ENCODE measurements at places on chromosomes 3 and 15.

- no peak for DNase-seq
Measured at GRCh38 chr15:28103831-28104230, 4.7 kb upstream of the OCA2 start.

DNA sequence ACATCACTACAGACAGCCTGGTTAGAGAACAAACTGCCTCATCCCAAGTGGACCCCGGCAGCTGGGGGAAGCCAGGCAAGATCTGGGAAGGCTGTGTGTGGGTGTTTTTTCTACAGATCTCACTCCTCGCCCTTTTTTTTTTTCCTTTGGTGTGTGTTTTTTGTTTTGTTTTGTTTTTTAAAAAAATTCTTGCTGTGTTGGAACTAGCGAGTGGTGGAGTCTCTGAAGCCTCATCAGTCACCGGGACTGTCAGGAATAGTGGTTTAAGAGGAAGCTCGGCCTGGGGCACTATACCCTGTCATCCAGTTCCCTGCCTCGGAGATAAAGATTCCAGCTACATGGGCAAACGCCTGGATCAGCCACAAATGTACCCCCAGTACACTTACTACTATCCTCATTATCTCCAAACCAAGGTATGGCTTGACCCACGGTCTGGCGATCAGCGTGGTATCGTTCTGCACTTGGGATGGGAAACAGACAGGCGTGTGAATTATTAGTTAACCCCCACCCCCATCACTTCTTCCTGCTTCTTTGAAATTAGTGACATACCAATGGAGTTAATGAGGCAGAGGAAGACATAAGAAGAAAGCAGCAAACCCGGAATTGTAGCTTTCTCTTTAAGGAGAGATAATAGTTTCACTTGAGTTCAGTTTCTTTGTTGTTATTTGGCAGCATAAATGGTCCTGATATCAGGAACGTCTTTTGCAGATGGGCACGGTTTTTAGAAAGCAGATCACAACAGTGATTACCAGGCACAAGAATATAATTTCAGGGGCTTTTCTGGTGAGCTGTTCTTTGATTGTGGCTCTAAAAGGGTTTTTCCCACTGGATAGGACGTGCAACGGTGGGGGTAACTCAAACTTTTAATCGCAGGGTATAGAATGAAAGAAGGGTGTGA, 722 bp downstream of the RBMS3 start:
- DNase-seq, result no peak

GRCh38 chr3:122092460-122093165, 37.5 kb downstream of the CD86 start:
- peak; percentile 66 for DNase-seq

GRCh38 chr3:173945170-173945569, 547.6 kb downstream of the NLGN1 start:
- DNase-seq, result no peak

DNA sequence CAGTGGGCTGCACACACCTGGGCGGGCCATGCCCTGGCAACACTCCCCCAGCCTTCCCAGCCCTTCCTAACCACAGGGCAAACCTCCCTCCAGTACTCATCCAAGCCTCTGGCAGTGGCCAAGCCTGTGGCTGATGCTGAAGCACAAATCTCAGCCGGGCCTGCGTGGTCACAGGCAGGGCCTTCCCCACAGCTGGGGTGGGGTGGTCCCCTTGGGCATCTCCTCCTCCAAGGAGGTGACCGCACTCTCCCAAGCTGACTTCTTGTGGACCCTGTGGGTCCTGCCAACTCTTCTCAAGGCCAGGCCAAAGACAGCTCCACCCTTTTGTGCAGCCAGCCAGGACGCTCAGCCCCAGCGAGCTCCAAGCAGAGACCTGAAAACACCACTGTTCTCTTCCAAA, 21.4 kb downstream of the GRAMD2A start:
- DNase-seq, result no peak

- DNase-seq, result no peak
Measured at GRCh38 chr3:64290864-64291263, 65.6 kb upstream of the PRICKLE2 start.

- DNase-seq, result no peak
Measured at GRCh38 chr3:71309342-71309741, 274.2 kb downstream of the FOXP1 start.

GRCh38 chr3:108297647-108298046, 1.3 kb downstream of the HHLA2 start:
- no peak for DNase-seq

DNA sequence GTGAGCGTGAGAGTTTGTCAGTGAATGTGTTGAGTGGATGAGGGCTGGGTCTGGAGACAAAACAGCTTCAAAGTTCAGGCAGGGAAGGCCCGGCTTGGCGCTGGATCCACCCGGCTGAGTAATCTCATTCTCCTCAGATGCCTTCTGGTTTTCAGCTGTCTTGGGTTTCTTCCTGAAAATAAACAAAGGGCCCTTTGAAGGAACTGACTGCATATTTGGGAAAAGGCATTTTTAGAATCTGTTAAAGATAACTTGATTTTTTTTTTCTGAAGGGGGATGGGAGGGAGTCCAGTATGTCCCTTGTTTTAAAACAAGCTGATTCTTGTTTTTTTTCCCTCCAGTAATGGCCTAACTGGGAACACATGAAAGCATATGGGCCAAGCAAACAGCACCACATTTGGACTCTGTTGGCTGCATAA, 86.4 kb downstream of the TIGIT start:
- no peak for DNase-seq

GRCh38 chr3:140093742-140094141, 158.8 kb downstream of the CLSTN2 start:
- no peak for DNase-seq

- no peak for DNase-seq
Measured at GRCh38 chr15:65051266-65051665, 6.1 kb downstream of the SLC51B start.

- DNase-seq, result no peak
Measured at GRCh38 chr3:71039332-71039731, 544.2 kb downstream of the FOXP1 start.

DNA sequence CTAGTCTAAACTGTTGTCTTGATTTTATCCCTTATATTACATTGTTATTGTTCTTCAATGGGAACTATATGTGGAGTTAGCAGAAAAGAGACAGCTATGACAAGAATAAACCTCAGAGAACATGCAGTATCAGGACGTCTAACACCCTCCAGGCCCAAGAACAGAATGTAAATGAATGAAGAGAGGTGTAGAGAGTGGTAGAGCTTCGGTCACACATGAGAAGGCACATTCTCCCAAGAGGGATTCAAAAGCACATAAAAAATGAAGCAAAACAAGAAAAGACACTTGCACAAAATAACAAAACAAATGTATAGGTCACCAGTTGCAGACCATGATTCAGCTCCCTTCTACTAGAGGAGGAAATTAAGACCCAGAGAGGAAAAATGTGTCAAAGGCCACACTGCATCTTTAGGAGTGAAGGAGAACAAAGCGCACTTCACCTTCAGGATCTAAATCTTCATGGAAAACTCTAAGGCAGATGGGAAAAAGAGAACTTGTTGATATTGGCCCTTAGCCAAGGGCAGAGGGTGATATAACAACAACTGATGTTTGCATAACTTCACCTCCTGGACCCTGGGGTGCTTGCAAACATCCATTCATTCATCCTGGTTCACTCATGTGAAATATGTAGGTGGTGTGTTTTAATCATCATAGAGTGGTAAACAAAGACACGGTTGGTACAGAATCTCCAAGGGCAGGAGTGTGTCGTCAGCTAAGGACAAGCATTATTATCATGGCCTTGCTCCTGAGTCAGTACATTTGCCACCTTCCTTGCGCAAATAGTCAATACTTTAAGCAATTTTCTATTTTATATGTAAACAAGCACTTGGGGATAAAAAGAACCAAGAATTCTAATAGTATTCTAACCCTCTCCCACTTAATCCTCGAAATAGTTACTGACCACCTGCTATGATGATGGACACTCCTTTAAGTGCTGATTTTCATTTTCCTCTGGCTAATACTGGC, 8.8 kb downstream of the NEK10 start:
- DNase-seq, result no peak

DNA sequence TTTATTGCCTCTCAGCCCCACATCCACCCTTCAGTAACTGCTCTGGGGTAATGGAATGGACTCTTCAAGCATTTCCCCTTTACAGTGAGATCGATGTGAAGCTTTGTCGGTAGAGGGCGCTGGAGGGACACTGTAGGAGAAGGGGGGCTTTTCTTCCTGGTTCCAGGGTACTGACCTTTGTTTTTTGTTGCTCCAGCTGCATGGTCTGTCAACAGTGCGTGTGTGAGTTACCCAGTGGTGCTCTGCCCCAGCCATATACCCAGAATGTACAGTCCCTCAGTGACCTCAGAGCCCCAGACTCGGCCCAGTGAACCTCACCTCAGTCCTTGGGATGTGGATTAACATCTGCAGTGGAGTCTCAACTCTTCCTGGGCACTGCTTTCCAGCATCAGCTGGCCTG, 180.3 kb upstream of the TSC22D2 start:
- DNase-seq, result no peak

DNA sequence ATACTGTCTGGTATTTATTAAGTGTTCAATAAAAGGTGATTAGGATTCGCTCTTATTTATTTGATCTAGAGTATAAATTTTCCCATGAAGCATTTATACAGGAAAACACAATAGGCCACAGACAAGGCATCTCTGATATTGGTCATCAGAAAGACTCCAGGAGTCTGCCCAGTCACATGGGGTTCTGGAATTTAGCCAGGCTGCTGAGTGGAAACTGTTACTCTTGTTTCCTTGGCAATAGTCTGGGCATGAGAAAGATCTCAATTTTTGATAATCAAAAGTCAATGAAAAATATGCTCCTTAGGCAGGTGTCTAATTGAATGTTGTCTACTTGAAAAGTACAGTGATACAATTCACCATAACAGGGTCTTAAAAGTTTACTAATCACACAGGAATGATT, 161.2 kb downstream of the FRMD5 start:
- no peak for DNase-seq

GRCh38 chr15:84937144-84937543, 44.5 kb upstream of the PDE8A start:
- no peak for DNase-seq

- no peak for DNase-seq
Measured at GRCh38 chr3:32780735-32781210, 37.0 kb upstream of the TRIM71 start.

GRCh38 chr15:22808240-22808639, 21.8 kb downstream of the NIPA1 start:
- DNase-seq, result no peak

All from activated T-cell treated with anti-CD3 and anti-CD28 coated beads, Interleukin-2, amount 50 U/mL, for 24 hours (primary cell).